Sigmoid colon (tissue), 7 donors: ENCODE measurements at places on chromosomes 7 and 10.

DNA sequence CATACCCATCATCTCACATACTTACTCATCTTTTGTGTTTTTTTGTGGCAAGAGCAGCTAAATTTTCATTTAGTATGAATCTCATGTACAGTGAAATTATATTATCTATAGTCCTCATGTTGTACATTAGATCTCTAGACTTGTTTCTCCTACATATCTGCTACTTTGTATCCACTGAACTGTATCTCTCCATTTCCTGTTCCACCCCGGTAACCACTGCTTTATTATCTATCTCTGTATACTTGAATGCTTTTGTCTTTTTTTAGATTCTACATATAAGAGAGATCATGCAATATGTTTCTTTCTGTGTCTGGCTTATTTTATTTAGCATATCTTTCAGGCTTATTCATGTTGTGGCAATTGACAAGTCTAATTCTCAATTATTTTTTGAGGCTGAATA is 125.1 kb downstream of the ANKRD7 start:
- no peak for DNase-seq

DNA sequence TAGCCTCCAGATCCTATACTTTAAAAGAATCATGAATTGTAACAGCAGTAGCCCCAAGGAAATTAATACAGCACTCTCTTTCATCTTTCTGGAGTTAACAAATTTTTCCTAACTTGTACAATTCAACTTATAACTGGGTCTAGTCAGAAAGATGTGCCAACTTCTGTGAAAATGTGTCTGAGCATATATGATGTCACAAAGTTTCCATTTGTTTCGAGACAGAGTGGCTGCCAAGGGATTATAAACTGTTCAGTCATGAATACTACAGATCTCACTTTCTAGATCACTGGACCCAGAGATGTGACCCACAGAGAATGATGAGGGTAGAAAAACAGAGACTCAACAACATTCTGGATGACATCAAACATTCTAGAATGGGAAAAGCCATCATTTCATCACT is 249.2 kb upstream of the PHF14 start:
- DNase-seq, result no peak

DNA sequence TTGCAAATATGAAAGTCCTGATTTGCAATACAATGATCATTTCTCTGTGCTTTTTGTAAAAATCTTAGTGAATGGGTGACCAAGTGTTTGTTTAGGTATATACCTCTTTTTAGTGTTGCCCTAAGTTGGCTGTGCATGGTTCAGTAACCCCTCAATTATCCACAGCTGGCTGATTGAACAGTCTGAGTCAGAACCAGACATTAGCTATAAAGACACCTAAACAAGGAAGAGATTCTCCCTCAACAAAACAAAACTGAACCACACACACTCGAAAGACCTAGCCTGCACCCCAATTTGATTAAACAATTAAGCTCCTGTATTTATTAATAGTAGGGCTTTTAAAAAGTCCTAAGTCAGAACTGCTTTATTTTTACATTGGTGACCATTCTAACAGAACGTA is 2.8 kb downstream of the RSBN1L start:
- no peak for DNase-seq

DNA sequence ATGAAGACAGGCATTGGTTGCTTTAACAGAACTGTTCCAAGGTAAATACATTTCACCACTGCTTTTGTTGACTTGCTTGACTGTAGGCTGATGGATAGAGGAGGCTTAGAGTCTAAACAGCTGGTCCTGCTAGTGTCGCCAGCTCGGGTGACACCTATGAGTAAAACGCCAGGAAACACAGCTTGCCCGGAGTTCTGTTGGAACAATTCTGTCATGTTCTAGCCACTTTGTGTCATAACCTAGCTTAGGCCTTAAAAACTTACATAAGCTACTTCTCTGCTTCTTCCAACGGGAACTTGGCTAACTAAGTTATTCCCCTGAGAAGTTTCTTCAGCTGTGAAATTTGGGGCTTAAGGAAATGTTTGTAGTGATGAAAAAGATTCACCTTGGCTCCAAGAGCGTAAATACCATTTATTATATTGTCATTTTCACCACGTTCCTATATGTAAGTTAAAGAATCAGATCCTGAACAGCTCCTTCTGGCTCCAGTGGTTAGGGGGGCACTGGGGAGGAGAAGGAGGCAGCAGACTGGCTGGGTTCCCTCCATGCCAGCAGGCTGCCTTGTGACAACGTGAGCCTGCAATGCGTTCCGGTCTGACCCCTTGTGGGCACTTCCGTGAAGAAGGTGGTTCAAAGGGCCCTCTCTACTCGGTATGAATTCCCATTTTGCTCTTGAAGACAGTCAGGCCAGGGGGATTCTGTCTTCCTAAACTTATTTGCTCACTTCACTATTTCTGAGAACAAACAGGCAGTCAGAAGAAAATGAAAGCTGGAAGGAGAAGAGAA is 253.2 kb downstream of the BMPER start:
- peak; percentile 81 for DNase-seq

GRCh38 chr10:128473911-128474310 is 347.7 kb upstream of the MKI67 start:
- DNase-seq, result peak; percentile 22

DNA sequence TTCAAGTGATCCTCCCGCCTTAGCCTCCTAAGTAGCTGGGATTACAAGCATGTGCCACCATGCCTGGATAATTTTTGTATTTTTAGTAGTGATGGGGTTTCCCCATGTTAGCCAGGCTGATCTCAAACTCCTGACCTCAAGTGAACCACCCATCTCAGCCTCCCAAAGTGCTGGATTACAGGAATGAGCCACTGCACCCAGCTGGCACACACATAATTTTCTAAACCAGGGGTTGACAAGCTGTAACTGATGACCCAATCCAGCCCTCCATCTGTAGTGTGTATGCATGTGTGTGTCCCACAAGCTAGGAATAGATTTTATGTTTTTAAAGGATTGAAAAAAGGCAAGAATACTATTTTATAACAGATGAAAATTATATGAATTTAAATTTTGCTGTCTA is 125.9 kb upstream of the INSYN2A start:
- no peak for DNase-seq
